Activated naive CD4-positive, alpha-beta T cell treated with Interleukin-2 at 50 U/mL for 16 hours (primary cell): ENCODE measurements at places on chromosomes 2 and 18.

DNA sequence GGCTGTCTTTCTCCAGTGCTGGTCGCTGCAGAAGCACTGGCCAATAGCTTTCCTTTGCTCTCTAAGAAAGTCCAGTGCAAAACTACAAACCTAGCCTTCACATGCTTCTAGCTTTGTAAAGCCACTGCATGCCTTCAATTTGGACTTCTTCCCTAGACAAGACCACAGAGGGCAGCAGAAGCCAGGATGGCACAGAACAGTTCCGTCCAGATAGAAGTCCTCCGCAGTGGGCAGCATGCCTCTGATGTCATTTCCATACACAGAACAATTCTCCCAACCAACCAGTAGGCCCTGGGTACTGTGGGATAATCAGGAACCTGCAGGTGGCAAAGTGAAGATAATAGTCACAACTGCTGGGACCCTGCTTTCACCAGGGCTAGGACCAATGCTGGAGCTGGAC lies 3.3 kb downstream of the ST6GAL2 start:
- no peak for DNase-seq

DNA sequence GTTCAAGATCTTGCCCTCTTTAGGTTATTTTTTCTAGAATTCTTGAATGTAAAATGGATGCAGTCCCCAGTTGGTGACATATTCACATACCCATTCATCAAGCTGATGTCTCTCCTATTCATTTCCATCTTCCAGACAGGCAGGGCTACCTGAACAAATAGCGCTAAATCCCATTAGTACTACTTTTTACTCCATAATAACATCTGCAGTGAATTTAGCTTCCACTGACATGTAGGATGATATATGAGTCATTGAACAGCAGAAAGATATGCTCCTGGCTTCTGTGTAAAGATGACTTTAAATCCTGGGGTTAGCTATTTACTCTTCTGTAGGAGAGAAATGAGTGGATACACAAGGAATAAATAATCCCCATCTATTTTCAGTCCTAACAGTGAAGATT lies 194.7 kb downstream of the RND3 start:
- no peak for DNase-seq

DNA sequence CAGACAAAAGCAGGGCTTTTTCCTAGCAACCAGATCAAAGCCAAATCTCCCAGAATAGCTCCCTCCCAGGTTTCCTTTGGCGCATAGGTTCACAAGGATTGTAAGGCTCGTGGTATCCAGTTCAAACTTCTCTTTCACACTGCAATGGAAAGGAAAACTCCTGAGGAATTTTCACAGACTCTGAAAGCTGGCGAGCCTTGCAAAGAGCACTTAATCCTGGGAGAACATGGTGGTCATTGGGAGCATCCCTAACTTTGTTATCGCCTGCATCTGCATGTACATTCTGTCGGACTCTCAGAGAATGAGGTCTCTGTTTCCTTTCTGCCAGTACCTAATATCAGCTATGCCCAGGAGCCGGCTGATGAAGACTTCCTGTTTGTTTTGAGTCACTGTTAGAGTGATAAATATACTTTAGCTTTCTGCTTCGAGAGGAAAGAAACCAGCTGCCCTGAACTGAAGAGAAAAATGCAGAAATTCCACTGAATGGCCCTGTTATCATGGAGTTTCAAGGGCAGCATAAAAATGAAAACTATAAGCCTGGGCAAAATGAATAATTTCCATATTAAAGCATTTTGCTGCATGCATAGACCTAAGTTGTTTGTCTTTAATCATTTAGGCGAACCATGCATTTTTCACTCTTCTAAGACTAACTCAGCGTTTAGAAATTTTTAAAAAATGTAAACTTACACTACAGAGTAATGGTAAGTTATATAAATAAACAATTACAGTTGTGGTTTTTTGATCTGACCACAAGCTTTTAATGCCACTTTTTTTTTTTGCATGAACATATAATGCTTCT lies 76.4 kb upstream of the ZEB2 start:
- no peak for DNase-seq

- DNase-seq: no peak
Observed at GRCh38 chr2:38427936-38428335, 50.9 kb upstream of the ATL2 start.
